Urinary bladder (tissue), 4 donors: ENCODE measurements at places on chromosomes 16 and 17. TPM values are rescaled to one million over a fixed set of nuclear protein-coding genes. Genes with fewer than 3 reads are reported as not detected.

DNA sequence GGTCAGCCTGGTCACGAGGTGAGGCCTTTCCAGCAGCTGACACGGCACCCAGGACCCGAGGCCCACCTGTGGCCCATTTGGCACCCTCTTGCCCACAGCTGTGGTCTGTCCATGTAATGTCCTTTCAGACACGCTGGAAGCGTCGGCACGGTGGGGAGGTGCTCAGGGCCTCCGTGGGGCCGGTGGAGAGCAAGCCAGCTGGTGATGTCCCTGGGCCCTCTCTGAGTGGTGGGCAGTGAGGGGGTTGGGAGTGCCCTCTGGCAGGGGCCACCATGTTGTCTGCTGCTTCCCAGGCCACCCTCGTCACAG lies 97.3 kb upstream of the ZNF469 start:
- DNase-seq, result no peak

- no peak for DNase-seq
Observed at GRCh38 chr17:64599187-64599676, 62.9 kb downstream of the SMURF2 start.

The TBC1D3H gene
- total RNA-seq, result not detected

GRCh38 chr17:79212149-79213087 lies 137.8 kb downstream of the ENGASE start:
- DNase-seq, result no peak

- DNase-seq, result no peak
Observed at GRCh38 chr17:69480245-69480644, 65.7 kb downstream of the MAP2K6 start.

- DNase-seq, result peak; percentile 45
Observed at GRCh38 chr16:67562526-67562917, at the start of gene CTCF. TSS of gene CTCF (plus strand) at chr16:67562526. CDS start at chr16:67610833, 48,307 bp downstream.

GRCh38 chr16:82533189-82533588 lies 93.6 kb upstream of the CDH13 start:
- DNase-seq, result no peak

The ZMYND15 gene
- total RNA-seq, result 0.42 TPM

The KIFC3 gene
- total RNA-seq, result 22.7 TPM

GRCh38 chr17:29238133-29238850 lies 8.4 kb upstream of the CRYBA1 start:
- no peak for DNase-seq
